Inflammatory macrophage treated with lipopolysaccharide for 4 hours (primary cell): ENCODE measurements at places on chromosomes 3 and 15.
A peak's percentile ranks its signal among the peaks of the same experiment; 100 is the strongest.

DNA sequence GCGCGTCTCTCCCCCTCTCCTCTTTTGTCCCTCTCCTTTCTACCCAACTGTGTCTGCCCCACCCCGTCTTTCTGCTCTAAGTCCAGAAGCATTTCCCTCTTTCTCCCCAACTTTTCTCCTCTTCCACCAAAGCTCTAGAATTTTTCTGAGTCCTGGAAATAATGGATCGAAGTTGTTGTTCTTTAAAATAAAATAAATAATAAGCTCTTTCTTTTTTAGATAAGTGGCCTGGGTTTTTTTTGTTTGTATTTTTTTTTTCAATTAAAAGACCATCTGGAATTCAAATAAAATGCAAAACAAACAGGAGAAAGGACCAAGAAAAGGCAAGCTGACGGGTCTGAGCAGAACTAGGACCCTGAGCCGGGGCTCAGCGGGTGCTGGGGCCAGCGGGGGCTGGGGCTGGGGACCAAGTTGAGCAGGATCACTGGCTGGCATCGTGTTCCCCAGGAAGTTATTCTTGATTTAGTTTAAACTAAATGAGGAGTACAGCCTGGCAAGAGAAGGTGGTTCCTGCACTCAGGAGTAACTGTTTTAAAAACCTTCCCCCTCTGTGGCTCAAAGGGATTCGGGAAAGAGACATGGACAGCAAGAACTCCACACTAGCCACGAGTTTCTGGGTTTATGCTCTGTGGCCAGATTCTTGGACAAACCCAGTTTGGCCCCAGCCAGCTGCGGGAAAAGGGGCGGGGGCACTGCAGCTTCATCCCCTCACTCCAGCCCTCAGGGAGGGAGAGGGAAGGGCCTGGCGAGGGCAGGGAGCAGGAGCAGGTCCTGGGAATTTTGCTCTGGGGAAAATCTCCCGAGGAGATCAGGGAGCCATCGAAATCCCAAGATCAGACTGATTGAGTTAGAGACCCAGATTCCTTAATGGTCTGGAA is 8.4 kb downstream of the GATA2 start:
- no peak for DNase-seq

DNA sequence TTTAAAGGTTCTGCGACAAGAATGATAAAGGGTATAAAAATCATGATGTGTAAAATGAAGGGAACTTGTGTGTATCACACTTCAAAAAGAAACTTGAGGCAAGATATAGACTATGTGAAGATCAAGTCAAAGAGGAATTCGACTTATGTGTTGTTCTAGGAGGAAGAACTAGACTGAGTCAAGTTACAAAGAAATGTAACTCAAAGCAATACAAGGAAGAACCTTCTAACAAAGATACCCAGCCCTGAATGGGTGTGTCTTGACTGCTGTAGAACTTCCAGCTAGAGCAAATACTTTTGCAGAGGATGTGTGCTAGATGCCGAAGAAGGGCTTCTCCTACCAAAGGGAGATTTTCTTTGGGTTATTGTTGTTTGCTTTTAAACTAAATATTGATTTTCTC is 2.4 kb downstream of the SLC49A4 start:
- DNase-seq = peak; percentile 59

- no peak for DNase-seq
Observed at GRCh38 chr3:123138839-123139444, 62.8 kb upstream of the SEC22A start.

GRCh38 chr15:70535955-70536338 is 227.4 kb downstream of the UACA start:
- no peak for DNase-seq
